ENCODE measurements at places on chromosomes 5 and 9. TPM values are rescaled to one million over a fixed set of nuclear protein-coding genes. Genes with fewer than 3 reads are reported as not detected.
A peak's percentile ranks its signal among the peaks of the same experiment; 100 is the strongest.

- H3K36me3 ChIP-seq, result no peaks in the 10 kb centered on the region
- no peaks in the 10 kb centered on the region for H3K27me3 ChIP-seq
- no peak overlapping the region for H3K27ac ChIP-seq
- no peak overlapping the region for H3K4me3 ChIP-seq
These were observed 295.3 kb upstream of the TNC start for GRCh38 chr9:115413304-115413703.

DNA sequence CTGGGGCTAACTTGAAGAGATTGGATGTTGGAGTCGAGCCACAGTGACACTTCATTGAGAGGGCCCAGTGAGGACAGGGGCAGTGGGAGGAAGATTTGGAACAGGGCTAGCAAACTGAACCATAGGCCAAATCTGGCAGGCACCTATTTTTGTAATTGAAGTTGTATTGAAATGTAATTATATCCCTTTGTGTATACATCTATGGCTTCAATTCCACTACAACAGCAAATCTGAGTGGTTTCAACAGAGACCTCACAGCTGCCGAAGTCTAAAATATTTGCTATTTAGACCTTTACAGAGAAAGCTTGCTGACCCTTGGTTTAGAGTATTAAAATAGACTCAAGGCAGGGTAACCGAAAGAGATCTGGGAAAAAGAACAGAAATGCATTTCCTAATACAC lies 4.7 kb upstream of the TNFSF8 start:
- no peaks in the 10 kb centered on the region for H3K36me3 ChIP-seq
- no peak for DNase-seq
- no peak overlapping the region for H3K4me3 ChIP-seq
- no peaks in the 10 kb centered on the region for H3K4me1 ChIP-seq
- H3K27me3 ChIP-seq, result no peaks in the 10 kb centered on the region

TAF11L10 gene
- not detected for total RNA-seq

GRCh38 chr9:107907255-107907654 lies 417.7 kb upstream of the KLF4 start:
- no peak for DNase-seq
- H3K36me3 ChIP-seq, result no peaks in the 10 kb centered on the region
- no peak overlapping the region for H3K27ac ChIP-seq
- H3K27me3 ChIP-seq, result no peaks in the 10 kb centered on the region
- H3K4me3 ChIP-seq, result no peak overlapping the region
- H3K4me1 ChIP-seq, result no peaks in the 10 kb centered on the region

DNA sequence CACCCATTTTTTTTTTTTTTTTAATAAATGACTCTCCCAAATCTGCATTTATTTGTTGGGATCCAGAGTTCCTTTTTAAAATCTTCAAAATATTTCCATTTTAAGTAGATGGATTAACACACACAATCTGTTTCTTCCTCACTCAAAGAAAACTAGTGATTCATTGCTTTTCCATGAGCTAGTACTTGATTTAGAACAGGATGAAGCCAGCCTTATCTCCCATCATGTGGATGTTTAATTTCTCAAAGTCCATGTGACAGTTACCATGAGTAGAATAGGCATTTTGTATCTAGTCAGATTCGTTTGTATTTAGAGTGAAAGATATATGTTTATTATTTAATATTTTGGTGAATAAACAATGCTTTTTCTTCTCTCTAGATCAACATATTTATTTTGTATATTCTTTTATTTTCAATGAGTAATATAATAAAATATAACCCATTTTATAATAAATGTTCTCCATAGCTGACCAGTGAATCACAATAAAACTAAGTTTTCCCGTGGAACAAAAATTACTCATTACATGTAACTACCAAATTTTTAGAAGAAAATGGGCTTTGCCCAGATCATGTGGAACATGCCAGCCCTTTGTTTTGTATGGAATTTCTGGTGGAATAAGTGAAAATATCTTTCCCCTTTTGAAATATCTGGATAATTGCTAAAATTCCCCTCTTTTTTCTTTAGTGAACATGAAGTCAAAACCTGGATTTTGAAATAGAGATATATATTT lies 54.9 kb upstream of the RPS23 start:
- DNase-seq, result no peak
- H3K27me3 ChIP-seq, result no peaks in the 10 kb centered on the region
- no peak overlapping the region for H3K27ac ChIP-seq

GALNT12 gene
- total RNA-seq, result 2.4 TPM

GRCh38 chr9:6384732-6385131 lies 28.3 kb upstream of the UHRF2 start:
- DNase-seq, result no peak
- H3K4me3 ChIP-seq, result no peak overlapping the region
- H3K27me3 ChIP-seq, result no peaks in the 10 kb centered on the region
- no peaks in the 10 kb centered on the region for H3K36me3 ChIP-seq
- no peaks in the 10 kb centered on the region for H3K4me1 ChIP-seq
- H3K27ac ChIP-seq, result no peak overlapping the region

- no peaks in the 10 kb centered on the region for H3K4me1 ChIP-seq
- H3K27ac ChIP-seq, result no peak overlapping the region
- no peak overlapping the region for H3K4me3 ChIP-seq
- no peak for DNase-seq
- no peaks in the 10 kb centered on the region for H3K36me3 ChIP-seq
These were observed 72.5 kb downstream of the TRIM36 start for GRCh38 chr5:115097236-115097635.

CXXC5 gene
- total RNA-seq, result 45.0 TPM

ANXA2R gene
- total RNA-seq, result 7.3 TPM

NTNG2 gene
- 21.4 TPM for total RNA-seq

SYNPO gene
- 67.4 TPM for total RNA-seq

DNA sequence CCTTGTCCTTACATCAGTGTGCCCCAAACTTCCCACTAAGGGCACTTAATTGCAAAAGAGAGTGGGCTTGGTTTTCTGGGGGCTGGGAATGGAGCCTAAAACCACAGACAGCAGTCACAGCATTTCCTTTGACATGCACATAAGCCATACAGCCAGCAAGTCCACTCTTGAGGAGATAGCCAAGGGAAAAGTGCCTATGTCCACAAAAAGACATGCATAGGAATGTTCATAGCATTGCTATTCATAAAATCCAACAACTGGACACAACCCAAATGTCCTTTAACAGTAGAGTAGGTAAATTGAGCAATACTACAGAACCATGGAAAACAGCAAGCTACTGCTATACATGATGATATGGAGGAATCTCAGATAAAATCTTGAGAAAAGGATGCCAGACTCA lies 11.7 kb upstream of the FAT2 start:
- no peak overlapping the region for H3K4me3 ChIP-seq
- DNase-seq, result no peak
- no peaks in the 10 kb centered on the region for H3K27me3 ChIP-seq
- no peak overlapping the region for H3K27ac ChIP-seq
- H3K4me1 ChIP-seq, result no peaks in the 10 kb centered on the region

- DNase-seq, result no peak
- H3K4me1 ChIP-seq, result no peaks in the 10 kb centered on the region
- no peak overlapping the region for H3K27ac ChIP-seq
- no peaks in the 10 kb centered on the region for H3K36me3 ChIP-seq
These were observed 44.5 kb upstream of the CXCL14 start for GRCh38 chr5:135623186-135623715.

- H3K4me3 ChIP-seq, result no peak overlapping the region
- no peak for DNase-seq
- no peaks in the 10 kb centered on the region for H3K36me3 ChIP-seq
- H3K27me3 ChIP-seq, result no peaks in the 10 kb centered on the region
These were observed 528.0 kb upstream of the NMUR2 start for GRCh38 chr5:152933056-152933455.

DNA sequence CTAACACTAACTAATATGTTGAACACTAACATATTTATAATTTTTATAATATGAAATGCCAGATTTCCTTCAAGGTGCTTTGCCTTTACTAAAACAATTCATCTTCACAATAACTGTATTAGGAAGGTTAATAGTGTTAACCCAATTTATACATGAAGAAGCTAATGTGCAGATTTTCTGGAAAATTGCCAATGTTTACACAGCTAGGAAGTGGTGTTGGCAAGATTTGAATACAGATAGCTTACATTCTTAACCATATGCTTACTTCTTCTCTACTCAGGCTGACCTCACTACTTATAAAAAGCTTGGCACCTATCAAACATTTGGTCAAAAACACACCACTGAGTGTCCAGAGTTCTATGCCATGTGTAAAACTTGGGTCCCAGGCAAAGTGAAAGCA lies 445.4 kb upstream of the ITGA1 start:
- H3K36me3 ChIP-seq, result no peaks in the 10 kb centered on the region
- no peak for DNase-seq
- H3K27ac ChIP-seq, result no peak overlapping the region
- H3K4me1 ChIP-seq, result no peaks in the 10 kb centered on the region

GRCh38 chr9:115786321-115786720 lies 367.3 kb upstream of the PAPPA start:
- no peak for DNase-seq
- no peak overlapping the region for H3K4me3 ChIP-seq
- no peak overlapping the region for H3K27ac ChIP-seq

DNA sequence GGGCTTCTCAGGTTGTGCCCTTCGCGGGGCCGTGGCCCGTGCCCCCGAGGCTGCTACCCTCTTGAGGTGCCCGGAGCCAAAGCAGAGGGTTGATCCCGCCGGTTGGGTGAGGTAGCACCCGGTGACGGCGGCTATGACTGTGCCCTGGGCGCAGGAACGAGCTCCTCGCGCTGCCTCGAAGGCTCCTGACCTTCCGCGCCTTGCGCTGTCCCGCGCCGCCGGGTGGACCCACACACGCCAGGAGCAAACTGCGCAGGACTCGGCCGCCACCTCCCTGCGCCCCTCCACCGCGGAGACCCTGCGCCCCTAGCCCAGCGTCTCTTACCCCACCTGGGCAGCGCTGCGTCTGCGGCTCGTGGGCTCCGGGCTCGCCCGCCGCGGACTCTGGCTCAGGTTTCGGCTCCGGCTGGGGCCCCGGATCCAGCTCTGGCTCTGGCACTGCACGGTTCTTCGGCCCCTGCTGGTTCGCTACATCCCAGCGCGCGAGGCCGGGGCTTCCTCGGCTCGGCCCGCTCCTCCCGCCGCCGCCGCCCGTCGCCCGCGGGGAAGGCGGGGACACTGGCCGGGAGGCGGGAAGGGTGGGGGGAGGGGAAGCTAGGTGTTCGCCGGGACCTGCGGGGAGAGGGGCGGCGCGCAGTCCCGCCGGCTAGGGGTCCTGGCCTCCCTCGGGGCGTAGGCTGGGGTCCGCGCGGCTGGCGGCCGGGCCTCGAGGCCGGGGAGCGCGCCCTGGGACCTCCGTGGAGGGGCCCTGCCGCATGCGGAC lies 5.4 kb upstream of the PITX1 start:
- H3K4me3 ChIP-seq, result no peak overlapping the region
- no peaks in the 10 kb centered on the region for H3K36me3 ChIP-seq
- H3K27me3 ChIP-seq, result peaks cover 5% of the 10 kb centered on the region
- H3K27ac ChIP-seq, result no peak overlapping the region

DNA sequence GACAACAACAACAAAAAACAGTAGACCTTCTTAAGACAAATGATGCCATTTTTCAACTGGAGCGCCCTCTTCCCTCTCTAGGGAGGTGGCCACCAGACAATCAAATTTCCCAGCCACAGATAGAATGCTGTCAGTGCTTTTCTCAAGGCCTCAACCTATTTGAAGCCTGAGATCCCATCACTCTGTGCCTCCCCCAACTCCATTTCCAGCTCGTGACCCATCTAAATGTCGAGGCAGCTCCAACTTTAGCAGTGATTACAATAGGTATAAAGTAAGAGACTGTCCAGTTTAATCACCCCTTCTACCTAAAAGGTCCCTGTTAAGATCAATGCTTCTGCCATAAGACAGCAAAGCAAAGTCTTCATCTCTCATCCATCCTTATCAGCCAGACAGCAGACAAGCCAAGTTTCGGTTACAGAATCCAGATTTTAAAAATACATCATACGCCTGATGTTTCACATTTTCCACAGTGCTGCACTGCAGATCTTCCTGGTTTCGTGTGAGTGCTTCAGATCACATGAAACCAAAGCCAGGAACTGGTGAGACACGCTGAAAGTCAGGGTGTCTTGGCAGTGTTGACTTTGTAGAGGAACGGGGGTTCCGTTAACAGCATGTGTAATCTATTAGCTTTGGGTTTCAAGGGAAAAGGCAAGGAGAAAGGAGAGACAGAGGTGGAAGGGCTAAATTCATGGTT lies 447.8 kb downstream of the ENC1 start:
- no peaks in the 10 kb centered on the region for H3K27me3 ChIP-seq
- H3K27ac ChIP-seq, result peak overlapping the region; percentile 21
- H3K4me3 ChIP-seq, result no peak overlapping the region
- no peak for DNase-seq
- no peaks in the 10 kb centered on the region for H3K36me3 ChIP-seq

DNA sequence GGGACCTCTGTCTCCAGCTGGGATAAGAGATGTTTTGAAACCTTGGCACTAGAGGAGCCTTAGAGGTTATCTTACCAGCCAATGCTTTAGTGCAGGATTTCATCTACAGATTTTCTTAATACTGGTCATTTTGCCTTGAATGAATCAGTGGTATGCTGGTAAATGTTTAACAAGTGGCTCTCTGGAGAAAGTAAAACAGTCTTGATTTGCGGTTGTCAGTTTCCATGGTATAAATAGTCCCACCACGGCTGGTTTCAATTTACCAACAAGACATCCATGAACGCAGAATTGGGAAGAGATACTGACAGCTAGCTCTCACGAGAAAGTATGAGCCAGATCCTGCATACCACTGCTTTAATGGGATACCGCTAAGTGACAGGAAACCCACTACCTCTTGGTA lies 56.7 kb upstream of the CXCL14 start:
- H3K27me3 ChIP-seq, result no peaks in the 10 kb centered on the region
- no peaks in the 10 kb centered on the region for H3K36me3 ChIP-seq
- no peak for DNase-seq
- no peaks in the 10 kb centered on the region for H3K4me1 ChIP-seq
- no peak overlapping the region for H3K4me3 ChIP-seq

All from tibial nerve (tissue), 4 donors.